ENCODE measurements at places on chromosomes 1 and 21. TPM values are rescaled to one million over a fixed set of nuclear protein-coding genes. Genes with fewer than 3 reads are reported as not detected.

The IL20 gene
- 0.30 TPM for polyA plus RNA-seq

The NFASC gene
- polyA plus RNA-seq = 20.9 TPM

The CCDC27 gene
- polyA plus RNA-seq = not detected

The GNAT2 gene
- polyA plus RNA-seq = not detected

The CFAP141 gene
- polyA plus RNA-seq = not detected

The SPATA45 gene
- not detected for polyA plus RNA-seq

The OR2L13 gene
- 0.04 TPM for polyA plus RNA-seq

The PRELP gene
- 163 TPM for polyA plus RNA-seq

The LPAR3 gene
- 0.44 TPM for polyA plus RNA-seq

The MPZ gene
- polyA plus RNA-seq = 9.3 TPM

All from ovary (tissue), 10 donors.